ENCODE measurements at places on chromosomes 4 and X. TPM values are rescaled to one million over a fixed set of nuclear protein-coding genes. Genes with fewer than 3 reads are reported as not detected.

- no peak overlapping the region for H3K4me3 ChIP-seq
- H3K36me3 ChIP-seq = no peaks in the 10 kb centered on the region
- no peak for DNase-seq
- H3K27me3 ChIP-seq = no peaks in the 10 kb centered on the region
- H3K4me1 ChIP-seq = no peaks in the 10 kb centered on the region
Observed at GRCh38 chrX:136387951-136388502, 87.3 kb downstream of the ADGRG4 start.

DNA sequence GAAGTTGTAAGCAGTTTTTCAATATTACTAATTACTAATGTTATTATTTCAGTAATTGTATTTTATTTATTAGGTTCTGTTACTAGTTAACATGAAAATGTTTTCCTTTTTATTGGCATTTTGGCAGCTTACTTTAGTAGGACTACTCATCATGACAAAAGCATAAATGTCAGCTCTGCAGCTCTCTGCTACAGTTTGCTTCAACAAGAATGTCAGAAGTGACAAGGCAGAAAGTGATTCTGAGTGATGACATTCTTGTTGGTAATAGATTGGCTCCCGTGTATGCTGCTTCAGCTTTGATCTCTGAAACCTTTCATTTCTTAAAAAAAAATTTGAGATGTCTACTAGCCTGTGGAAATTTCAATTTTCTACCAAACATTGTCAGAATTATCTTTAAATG, 1193.9 kb downstream of the FSTL5 start:
- H3K27ac ChIP-seq = no peak overlapping the region
- no peaks in the 10 kb centered on the region for H3K36me3 ChIP-seq
- no peak overlapping the region for H3K4me3 ChIP-seq
- no peaks in the 10 kb centered on the region for H3K4me1 ChIP-seq

GRCh38 chrX:11215191-11215921, 77.9 kb upstream of the AMELX start:
- H3K36me3 ChIP-seq = no peaks in the 10 kb centered on the region
- H3K27ac ChIP-seq = no peak overlapping the region
- no peak for DNase-seq
- no peak overlapping the region for H3K4me3 ChIP-seq
- H3K27me3 ChIP-seq = no peaks in the 10 kb centered on the region

GRCh38 chr4:99708551-99708950, 50.9 kb upstream of the C4orf54 start:
- H3K36me3 ChIP-seq = no peaks in the 10 kb centered on the region
- H3K4me1 ChIP-seq = no peaks in the 10 kb centered on the region
- DNase-seq = no peak
- H3K27ac ChIP-seq = no peak overlapping the region
- H3K4me3 ChIP-seq = no peak overlapping the region

- peaks cover 3% of the 10 kb centered on the region for H3K36me3 ChIP-seq
- H3K27me3 ChIP-seq = no peaks in the 10 kb centered on the region
- no peak overlapping the region for H3K4me3 ChIP-seq
- DNase-seq = no peak
- H3K27ac ChIP-seq = no peak overlapping the region
Observed at GRCh38 chr4:26622913-26623312, 39.0 kb downstream of the TBC1D19 start.

The XAGE2 gene
- not detected for total RNA-seq

The HSFX3 gene
- total RNA-seq = not detected

The GATA1 gene
- total RNA-seq = not detected

The MCF2 gene
- total RNA-seq = 0.27 TPM
